Upper lobe of right lung (tissue), 1 donor: ENCODE measurements at places on chromosomes 7 and 10. TPM values are rescaled to one million over a fixed set of nuclear protein-coding genes. Genes with fewer than 3 reads are reported as not detected.

The OR2A7 gene
- 13.9 TPM for total RNA-seq

The PRKG1 gene
- 30.0 TPM for total RNA-seq

The CFAP46 gene
- 0.52 TPM for total RNA-seq

The MXI1 gene
- total RNA-seq, result 34.7 TPM

The CHST3 gene
- 15.6 TPM for total RNA-seq

The MRLN gene
- total RNA-seq, result not detected

The GNGT1 gene
- not detected for total RNA-seq

The CRHR2 gene
- total RNA-seq, result not detected
